Activated T-cell treated with anti-CD3 and anti-CD28 coated beads, Interleukin-2, amount 50 U/mL, for 72 hours (primary cell): ENCODE measurements at places on chromosomes 12 and 14. TPM values are rescaled to one million over a fixed set of nuclear protein-coding genes. Genes with fewer than 3 reads are reported as not detected.

DNA sequence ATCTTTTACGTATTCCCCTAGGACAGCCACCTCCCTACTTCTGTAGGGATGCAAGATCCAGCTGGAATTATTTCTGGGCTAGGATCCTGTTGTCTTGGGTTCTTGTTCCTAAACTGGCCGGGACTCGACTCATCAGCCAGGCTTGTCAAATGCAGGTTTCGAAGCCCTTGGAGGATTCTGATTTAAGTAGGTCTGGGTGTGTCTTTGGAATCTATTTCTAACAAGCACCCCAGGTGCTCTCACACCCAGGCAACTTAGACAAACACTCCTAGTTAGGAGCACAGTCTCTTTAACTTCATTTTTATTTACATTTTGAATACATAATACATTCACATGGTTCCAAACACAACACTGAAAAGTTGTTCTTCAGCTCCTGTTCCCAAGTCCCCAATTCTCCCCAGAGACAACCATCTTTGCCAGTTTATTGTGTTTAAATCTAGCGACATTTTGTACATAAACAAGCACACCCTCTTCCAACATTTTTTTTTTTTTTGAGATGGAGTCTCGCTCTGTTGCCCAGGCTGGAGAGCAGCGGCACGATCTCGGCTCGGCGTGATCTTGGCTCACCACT, 20.9 kb downstream of the MORN3 start:
- no peaks in the 10 kb centered on the region for H3K27me3 ChIP-seq
- no peaks in the 10 kb centered on the region for H3K36me3 ChIP-seq
- H3K4me3 ChIP-seq, result no peak overlapping the region
- DNase-seq, result no peak
- peaks cover 20% of the 10 kb centered on the region for H3K4me1 ChIP-seq

Gene CCDC60
- total RNA-seq, result not detected

Gene CEBPE
- 0.36 TPM for total RNA-seq

DNA sequence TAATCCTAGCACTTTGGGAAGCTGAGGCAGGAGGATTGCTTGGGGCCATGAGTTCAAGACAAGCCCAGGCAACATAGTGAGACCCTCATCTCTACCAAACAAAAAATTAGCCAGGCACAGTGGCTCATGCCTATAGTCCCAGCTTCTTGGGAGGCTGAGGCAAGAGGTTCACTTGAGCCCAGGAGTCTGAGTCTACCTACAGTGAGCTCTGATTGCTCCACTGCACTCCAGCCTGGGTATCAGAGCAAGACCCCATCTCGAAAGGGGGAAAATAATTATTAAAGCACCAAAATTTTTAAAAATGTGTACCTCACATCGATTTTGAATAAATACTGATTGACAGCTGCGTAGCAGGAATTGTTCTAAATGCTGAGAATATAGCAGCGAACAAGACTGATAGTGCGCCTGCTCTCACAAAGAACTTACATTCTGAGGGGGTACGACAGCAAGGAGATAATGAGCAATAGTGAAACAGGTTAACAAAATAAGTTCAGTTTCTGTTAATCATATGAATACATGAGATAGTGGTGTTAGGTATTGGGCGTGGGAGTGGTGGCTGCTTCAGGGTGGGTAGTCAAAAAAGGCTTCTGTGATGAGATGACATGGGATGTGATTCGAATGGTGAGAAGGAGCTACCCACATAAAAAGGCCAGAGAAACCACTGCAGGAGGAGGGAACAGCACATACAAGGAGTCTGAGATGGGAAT, 19.6 kb downstream of the HCFC2 start:
- H3K27me3 ChIP-seq, result no peaks in the 10 kb centered on the region
- no peak overlapping the region for H3K27ac ChIP-seq
- peaks cover 14% of the 10 kb centered on the region for H3K36me3 ChIP-seq
- DNase-seq, result peak; percentile 60

GRCh38 chr12:12070674-12071656, at the start of gene BCL2L14:
Gene BCL2L14 (plus strand): TSS chr12:12070939. CDS start chr12:12079306, 8,367 bp downstream.
- DNase-seq, result no peak
- peak within 1 kb of the TSS; percentile 78 for H3K4me3 ChIP-seq
- H3K36me3 ChIP-seq, result no peaks in the 10 kb centered on the region
- peak within 1 kb of the TSS; percentile 84 for H3K27ac ChIP-seq
- peaks cover 30% of the 10 kb centered on the region for H3K4me1 ChIP-seq

- H3K36me3 ChIP-seq, result no peaks in the 10 kb centered on the region
- H3K27me3 ChIP-seq, result no peaks in the 10 kb centered on the region
- peaks cover 8% of the 10 kb centered on the region for H3K4me1 ChIP-seq
- H3K4me3 ChIP-seq, result no peak overlapping the region
- DNase-seq, result no peak
Measured at GRCh38 chr14:61033054-61033453, 52.0 kb downstream of the SLC38A6 start.

GRCh38 chr14:90512329-90512991, 115.6 kb downstream of the CALM1 start:
- no peak overlapping the region for H3K27ac ChIP-seq
- H3K4me3 ChIP-seq, result no peak overlapping the region
- H3K27me3 ChIP-seq, result peaks cover 17% of the 10 kb centered on the region
- no peaks in the 10 kb centered on the region for H3K4me1 ChIP-seq
- DNase-seq, result no peak

GRCh38 chr14:24425704-24426103, 3.8 kb downstream of the CBLN3 start:
- peak overlapping the region; percentile 60 for H3K4me3 ChIP-seq
- no peaks in the 10 kb centered on the region for H3K36me3 ChIP-seq
- no peaks in the 10 kb centered on the region for H3K27me3 ChIP-seq
- peak overlapping the region; percentile 81 for H3K27ac ChIP-seq

Gene PYGL
- 0.60 TPM for total RNA-seq

Gene INHBE
- 3.8 TPM for total RNA-seq

- H3K27ac ChIP-seq, result no peak overlapping the region
- no peak overlapping the region for H3K4me3 ChIP-seq
- DNase-seq, result no peak
- peaks cover 4% of the 10 kb centered on the region for H3K36me3 ChIP-seq
- H3K27me3 ChIP-seq, result no peaks in the 10 kb centered on the region
Measured at GRCh38 chr12:7144414-7145120, 14.4 kb downstream of the CLSTN3 start.

DNA sequence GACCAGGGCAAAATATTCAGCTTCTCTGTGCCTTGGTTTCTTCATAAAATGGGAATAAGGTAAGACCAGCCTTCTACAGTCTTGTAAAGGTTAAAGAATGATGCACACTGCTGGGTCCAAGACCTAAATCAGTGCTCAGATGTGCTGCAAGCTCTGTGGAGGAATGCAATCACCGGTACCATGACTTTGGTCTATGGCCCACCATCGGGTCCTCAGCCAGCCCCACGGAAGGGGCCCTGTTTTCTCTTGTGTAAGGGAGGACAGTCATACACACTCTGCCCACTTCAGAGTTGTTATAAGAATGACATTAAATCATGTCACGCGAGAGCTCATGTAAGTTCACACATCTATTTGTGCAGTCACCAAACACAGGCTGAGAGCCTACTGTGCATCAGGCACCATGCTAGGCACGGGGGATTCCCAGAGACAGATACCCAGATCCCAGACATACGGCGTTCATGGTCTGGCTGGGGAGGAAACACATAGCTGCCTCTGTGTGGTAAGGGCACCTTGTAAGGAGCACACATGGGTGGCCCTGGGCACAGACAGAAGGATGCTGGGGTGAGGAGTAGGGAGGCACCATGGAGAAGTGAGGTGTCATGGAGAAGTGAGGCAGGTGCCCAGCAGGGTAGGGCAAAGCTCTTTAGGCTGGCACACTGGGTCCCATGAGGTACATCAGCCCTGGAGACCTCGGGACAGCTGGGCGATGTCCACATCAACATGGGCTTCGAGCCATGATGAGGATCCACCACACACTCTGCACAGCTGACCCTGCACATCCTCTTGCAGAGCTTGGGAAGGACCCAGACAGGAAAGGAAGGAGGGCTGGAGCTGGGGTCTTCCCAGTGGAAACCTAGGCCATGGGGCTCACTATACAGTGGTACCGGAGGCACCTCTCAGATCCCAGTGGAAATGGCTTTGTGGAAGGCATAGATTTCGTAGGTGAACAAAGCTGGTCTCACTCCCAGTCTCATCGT, 190.4 kb upstream of the DIO3 start:
- no peak overlapping the region for H3K4me3 ChIP-seq
- H3K27me3 ChIP-seq, result peaks cover 22% of the 10 kb centered on the region

GRCh38 chr12:52359621-52360061, 7.6 kb downstream of the KRT85 start:
- H3K36me3 ChIP-seq, result no peaks in the 10 kb centered on the region
- no peak overlapping the region for H3K4me3 ChIP-seq
- peaks cover 15% of the 10 kb centered on the region for H3K4me1 ChIP-seq

- peak overlapping the region; percentile 94 for H3K4me3 ChIP-seq
- no peak for DNase-seq
- peak overlapping the region; percentile 26 for H3K27ac ChIP-seq
- peaks cover 28% of the 10 kb centered on the region for H3K27me3 ChIP-seq
Measured at GRCh38 chr12:25251769-25252168, 1.0 kb upstream of the KRAS start.

DNA sequence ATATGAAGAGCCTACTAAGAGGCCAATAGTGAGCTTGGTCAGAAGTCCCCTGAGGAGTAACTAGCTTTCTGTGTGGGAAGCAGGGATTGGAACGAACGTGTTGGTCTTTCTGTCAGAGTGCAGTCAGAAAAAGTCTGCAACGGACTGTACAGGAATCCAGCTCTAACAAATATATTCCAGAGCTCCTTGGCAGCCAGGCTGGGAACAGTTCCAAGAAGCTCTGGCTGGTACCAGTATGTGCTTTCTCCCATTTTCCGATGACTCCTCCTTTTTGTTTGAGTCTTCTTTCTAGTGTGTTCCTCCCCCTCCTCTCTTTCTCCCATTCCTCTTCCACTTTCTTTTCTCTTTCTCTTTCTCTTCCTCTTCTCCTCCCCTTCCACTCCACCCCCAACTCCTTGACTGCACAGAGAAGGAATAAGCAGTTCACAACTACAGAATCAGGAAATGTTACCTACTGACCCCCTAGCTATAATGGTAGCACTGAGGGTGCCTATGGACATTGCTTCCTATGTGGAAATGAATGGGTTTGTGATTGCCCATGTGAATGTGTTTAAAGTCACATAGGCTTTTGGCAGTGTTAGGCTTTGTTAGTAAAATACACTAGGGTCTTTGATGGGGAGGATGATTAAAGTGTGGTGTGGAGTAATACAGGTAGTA, 59.9 kb downstream of the TTLL5 start:
- no peak for DNase-seq
- H3K36me3 ChIP-seq, result peaks cover 11% of the 10 kb centered on the region
- H3K4me1 ChIP-seq, result peaks cover 8% of the 10 kb centered on the region
- no peaks in the 10 kb centered on the region for H3K27me3 ChIP-seq

- H3K4me1 ChIP-seq, result peaks cover 6% of the 10 kb centered on the region
- H3K36me3 ChIP-seq, result no peaks in the 10 kb centered on the region
- peaks cover 11% of the 10 kb centered on the region for H3K27me3 ChIP-seq
- no peak overlapping the region for H3K27ac ChIP-seq
Measured at GRCh38 chr12:103715494-103715893, 125.5 kb downstream of the NT5DC3 start.

- no peak overlapping the region for H3K27ac ChIP-seq
- no peaks in the 10 kb centered on the region for H3K4me1 ChIP-seq
- H3K36me3 ChIP-seq, result no peaks in the 10 kb centered on the region
- no peak for DNase-seq
- peaks cover 5% of the 10 kb centered on the region for H3K27me3 ChIP-seq
- no peak overlapping the region for H3K4me3 ChIP-seq
Measured at GRCh38 chr12:72281126-72281525, 9.0 kb downstream of the TRHDE start.

DNA sequence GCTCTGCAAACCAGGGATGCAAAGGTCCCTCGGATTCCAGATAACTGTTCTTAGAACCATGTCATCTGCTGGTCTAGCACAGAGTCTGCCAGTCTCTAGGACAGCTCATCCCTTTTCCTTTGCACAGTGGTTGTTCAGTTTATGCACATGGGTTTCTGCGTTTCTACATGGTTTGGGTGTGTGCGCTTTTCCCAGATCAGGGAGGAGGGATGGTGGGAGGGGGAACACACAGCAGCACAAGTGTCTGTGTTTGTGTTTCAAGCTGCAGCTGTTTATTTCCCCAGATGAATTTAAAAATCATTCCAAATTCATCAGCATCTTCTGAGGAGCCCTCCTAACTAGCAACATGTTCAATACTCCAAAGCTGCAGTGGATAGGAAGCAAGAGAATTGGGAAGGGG, 45.4 kb downstream of the ANO2 start:
- H3K36me3 ChIP-seq, result no peaks in the 10 kb centered on the region
- H3K27ac ChIP-seq, result no peak overlapping the region
- no peak for DNase-seq
